ENCODE measurements at places on chromosomes 4 and X.

DNA sequence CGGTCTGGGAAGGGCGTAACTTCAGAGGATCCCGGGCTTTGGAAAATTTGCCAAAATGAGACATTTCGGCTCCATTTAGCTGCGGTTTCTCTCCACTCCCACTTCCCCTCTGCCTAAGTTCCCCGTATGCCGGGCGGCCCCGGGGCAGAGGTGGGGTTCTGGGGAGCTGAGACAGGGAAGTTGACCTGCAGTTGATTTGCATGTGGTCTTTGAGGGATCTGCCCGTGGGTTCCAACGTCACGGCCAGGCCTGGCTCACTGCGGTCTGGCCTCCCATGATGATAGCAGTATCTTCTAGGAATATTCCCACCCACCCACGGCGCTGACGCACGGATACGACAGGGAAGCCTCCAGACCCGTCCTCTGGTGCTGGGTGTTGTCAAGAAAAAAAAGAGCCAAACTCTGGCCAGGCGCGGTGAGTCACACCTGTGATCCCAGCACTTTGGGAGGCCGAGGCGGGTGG, 27.3 kb upstream of the CRLF2 start:
- DNase-seq, result no peak

GRCh38 chrX:50881028-50881427, 29.5 kb upstream of the BMP15 start:
- no peak for DNase-seq

DNA sequence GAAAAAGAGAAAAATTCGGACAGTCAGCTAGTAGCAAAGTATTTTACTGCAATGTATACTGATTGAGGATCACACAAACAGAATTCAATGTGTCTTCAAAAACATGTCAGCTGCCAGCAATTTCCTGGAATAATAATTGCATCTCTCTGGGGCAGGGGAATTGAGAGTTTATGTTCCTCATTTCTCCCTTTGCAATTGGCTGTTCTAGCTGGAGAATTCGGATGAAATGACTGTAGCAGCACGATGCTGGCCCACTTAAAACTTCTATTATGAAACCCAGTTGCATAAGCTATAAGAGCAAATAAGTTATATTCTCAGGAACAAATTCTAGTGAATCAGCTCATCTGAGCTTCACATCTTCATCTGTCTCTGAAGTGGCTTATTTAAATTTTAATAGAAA, 99.9 kb upstream of the CPEB2 start:
- no peak for DNase-seq

DNA sequence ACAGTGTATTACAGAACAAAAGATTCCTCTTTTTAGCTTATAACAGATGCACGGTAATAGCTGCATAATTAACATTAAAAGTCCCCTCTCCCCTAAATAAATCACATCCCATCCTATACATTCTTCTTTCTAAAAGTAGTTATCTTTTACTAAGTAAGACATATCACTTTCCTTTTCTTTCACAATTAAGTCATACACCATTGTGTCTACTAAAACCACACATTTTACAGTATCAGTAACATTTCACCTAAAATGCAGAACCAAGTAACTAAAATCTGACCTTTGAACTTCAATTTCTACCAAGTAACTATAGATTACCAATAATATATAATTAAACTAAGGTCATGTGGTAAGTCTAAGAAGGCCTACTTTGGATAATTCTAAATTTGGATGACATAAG, 14.2 kb downstream of the DHX15 start:
- DNase-seq, result no peak

Measured in fibroblast of the aortic adventitia (primary cell).